ENCODE measurements at places on chromosomes 12 and 14.

DNA sequence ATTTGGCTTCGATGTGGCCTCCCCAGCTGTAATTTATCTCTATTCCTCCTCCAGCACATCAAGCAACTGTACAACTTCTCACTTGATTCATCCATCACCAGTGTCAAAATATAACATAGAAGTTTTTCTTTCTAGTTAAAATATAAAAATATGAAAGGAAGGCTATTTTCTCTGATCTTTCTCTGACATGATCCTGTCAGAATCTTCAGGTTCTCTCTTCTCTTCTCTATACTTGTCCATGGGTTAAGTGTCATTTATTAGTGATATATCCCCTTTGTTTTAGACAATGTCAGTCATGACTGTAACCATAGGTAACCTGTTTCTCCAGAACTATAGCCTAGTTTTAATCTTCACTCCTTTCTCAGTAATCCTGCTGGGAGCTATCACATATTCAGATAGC, 132.5 kb upstream of the G2E3 start:
- DNase-seq, result no peak

DNA sequence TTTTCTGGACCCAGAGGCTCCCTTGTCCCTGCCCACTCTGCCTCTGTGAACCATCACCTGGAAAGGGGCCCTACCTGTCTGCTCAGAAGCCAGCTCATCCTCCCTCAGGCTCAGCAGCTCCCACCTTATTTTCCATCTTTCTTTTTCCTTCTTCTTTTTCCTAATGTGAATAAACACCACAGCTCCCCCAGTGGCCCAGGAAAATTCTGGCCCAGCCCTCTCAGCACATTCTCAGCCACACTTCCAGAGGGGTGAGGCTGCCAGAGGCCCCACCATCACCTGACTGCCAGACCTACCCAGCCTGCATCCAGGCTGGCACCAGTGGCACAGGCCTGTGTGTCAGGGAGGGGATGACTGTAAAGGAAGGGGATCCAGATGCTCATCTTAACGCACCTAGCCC, 23.0 kb downstream of the ZFHX2 start:
- no peak for DNase-seq

DNA sequence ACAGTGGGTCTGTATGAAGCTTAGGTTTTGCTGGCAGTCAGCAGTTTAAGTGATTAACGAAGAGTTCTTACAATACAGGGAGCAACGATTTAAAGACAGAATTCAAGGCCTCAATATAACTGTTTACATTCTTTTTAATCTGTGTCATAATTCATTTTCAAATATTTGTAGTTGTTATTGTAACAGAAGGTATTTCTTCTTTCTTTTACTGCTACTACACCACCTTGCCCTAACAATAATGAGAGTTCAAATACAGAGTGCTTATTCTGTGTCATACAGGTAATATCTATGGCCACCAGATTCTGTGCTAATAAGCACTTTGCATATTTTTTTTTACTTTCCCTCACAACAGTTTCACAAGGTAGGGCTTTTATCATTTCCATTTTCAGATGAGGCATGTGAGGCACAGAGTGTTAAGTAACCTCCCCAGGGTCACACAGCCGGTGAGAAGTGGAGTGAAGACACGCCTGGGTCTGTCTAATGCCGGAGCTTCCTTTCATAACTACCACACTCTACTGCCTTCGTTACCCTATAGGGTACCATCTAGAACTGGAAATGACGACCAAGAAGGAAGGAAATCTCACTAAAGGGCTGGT, 81.9 kb downstream of the PELI2 start:
- no peak for DNase-seq

GRCh38 chr12:76531056-76531455, 28.5 kb downstream of the OSBPL8 start:
- DNase-seq, result no peak

- DNase-seq, result no peak
Measured at GRCh38 chr12:112196196-112196875, 71.0 kb downstream of the TRAFD1 start.

DNA sequence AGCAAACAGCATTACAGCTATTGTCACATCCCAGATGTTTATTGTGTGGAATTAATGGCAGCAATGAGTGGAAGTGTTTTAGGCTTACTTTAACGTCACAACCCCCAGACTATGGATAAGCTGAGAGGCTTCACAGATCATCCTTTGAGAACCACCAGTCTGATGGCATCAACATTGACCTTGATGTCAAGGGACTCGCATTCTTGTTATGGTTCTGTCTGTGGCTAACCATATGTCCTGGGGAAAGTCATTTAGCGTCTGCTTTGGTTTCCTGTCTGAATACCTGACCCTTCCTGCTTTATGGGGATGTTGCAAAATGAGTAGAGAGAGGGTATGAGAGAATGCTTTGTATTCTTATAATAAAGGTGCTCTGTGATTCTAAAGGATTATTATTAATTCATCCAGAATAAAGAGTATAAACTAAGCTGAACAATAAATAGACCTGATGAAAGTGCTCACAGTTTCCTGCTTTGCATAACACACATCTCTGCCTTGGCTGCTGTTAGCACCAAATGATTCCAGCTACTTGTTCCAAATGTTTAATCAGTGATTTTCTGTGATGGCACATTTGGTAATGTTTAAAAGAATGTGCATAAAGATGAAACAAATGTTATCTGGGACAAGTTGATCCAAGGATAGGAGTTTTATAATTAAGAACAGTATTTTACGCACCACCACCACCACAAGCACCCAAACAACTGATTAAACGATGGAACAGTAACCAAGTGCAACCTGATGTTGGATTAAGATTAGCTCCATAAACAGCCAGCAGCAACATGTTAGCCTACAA, 116.9 kb upstream of the LRIG3 start:
- no peak for DNase-seq

- DNase-seq, result no peak
Measured at GRCh38 chr12:132395192-132395907, 66.0 kb upstream of the GALNT9 start.

DNA sequence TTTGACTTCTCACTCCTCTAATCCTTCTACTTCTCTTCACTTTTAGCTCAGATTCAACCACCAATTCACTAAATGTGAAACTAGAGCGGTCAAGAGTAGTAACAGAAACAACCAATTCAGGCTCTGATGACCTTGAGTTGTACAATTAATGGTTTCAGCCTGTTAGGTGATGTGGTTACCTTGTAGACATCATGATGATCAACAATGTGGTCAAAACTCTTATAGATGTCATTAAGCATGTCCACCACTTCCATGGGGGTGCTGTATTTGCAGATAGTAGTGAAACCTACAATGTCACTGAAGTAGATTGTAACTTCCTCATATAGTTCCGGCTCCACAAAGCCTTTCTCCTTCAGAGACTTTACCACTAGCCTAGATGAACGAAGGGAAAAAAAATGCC, 54.1 kb upstream of the PLBD1 start:
- no peak for DNase-seq

- DNase-seq, result no peak
Measured at GRCh38 chr14:69235708-69236107, 24.2 kb upstream of the GALNT16 start.

DNA sequence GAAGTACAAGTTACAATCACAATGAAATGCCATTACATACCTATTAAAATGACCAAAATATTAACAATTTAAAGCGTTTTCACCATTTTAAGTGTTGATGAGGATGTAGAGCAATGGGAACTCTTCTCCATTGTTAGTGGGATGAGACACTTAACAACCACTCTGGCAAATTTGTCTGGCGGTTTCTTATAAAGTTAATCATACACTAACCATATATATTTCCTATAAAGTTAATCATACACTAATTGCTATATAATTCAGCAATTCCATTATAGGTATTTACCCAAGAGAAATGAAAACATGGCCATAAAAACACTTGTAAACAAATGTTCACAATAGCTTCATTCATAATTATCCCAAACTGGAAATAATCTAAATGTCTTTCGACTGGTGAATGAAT, 35.9 kb downstream of the JKAMP start:
- DNase-seq, result no peak

- peak; percentile 27 for DNase-seq
Measured at GRCh38 chr12:12528361-12529270, 34.0 kb downstream of the DUSP16 start.

- DNase-seq, result no peak
Measured at GRCh38 chr14:56821805-56822610, 11.7 kb upstream of the OTX2 start.

DNA sequence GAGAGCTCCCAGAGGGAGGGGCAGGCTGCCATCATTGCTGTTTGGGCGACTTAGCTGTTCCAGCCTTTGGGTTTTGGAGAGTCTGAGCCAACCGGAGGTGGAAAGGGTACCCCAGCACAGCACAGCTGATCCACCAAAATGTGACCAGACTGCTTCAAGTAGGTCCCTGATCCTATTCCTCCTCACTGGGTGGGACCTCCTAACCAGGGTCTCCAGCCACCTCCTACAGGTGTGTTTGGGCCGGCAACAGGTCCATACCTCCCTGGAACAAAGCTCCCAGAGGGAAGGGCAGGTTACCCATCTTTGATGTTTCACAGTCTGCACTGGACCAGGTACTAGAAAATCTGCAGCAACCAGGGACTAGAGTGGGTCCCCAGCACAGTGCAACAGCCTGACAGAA, 53.8 kb downstream of the CAND1 start:
- DNase-seq, result no peak

- no peak for DNase-seq
Measured at GRCh38 chr12:69039911-69040310, 106.9 kb upstream of the CPM start.

- DNase-seq, result no peak
Measured at GRCh38 chr12:27589419-27589818, 65.4 kb downstream of the PPFIBP1 start.

GRCh38 chr14:105487449-105487985, 831 bp downstream of the CRIP1 start:
- peak; percentile 66 for DNase-seq

- no peak for DNase-seq
Measured at GRCh38 chr12:57548013-57548315, 972 bp upstream of the DCTN2 start.
